Heart right ventricle (tissue), 16 donors: ENCODE measurements at places on chromosomes 11 and 22.

DNA sequence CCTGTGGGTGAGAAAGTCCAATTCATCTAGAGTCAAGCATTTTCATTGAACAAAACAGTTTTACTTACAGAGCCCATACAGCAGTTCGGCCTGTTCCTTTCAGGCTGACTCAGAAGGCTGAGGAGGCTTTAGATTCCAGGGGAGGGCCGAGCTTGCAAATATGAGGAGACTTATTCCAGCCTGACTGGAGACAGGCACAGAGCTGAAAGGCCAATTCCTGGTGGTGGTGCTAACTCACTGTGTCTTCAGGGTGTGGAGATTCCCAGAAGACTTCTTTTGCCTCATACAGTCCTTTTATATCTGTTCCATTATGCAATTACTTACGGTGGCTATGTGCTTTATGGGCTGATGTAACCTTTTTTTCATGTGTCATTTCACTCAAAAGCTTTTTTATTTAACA lies at the start of gene OR51E2:
Gene OR51E2 (minus strand): TSS at position 269 of the 400 bp plus-strand sequence. CDS start 15,142 bp downstream, outside the sequence.
- no peaks in the 10 kb centered on the region for H3K4me1 ChIP-seq
- DNase-seq: no peak
- no peak within 1 kb of the TSS for H3K27ac ChIP-seq
- no peak within 1 kb of the TSS for H3K4me3 ChIP-seq

- H3K36me3 ChIP-seq: no peaks in the 10 kb centered on the region
- no peak overlapping the region for H3K27ac ChIP-seq
- peak; percentile 48 for DNase-seq
- H3K4me3 ChIP-seq: no peak overlapping the region
- H3K4me1 ChIP-seq: no peaks in the 10 kb centered on the region
Measured at GRCh38 chr11:6443269-6444003, 2.6 kb upstream of the HPX start.

DNA sequence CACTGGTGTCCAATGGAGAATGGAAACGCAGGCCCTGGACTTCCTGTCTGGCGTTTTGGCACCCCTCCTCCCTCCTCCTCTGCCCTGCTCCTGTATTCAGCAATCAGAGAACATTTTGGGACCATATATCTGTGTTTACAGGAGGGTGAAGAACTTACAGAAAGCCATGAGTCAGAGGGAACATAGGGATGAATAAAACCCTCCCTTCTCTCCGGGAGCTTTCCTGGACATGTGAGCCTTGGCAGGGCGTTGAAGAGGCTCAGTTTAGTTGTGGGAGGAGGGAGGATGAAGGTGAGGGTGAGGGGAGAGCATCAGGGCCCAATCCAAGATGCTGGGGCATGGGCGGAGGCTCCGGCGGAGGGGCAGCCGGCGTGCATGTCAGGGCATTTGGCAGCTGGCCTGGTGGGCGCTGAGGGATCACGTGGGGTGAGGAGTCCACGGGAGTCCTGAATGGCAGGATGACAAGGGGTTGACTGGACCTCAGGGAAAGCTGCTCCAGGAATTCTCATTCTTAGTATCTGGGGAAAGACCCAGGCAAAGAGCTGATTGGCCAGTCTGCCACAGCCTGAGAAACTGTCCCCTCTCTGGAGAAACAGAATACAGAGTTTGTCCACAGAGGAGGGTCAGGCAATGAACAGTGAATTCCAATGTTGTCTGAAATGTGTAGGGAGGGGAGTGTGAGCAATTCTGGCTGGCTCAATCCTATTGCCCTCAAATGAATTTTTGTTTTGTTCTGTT lies 28.9 kb downstream of the MICAL2 start:
- peaks cover 21% of the 10 kb centered on the region for H3K36me3 ChIP-seq
- no peaks in the 10 kb centered on the region for H3K27me3 ChIP-seq
- H3K4me1 ChIP-seq: peaks cover 30% of the 10 kb centered on the region
- no peak overlapping the region for H3K4me3 ChIP-seq
- no peak for DNase-seq
- H3K27ac ChIP-seq: peak overlapping the region; percentile 42

GRCh38 chr11:85647078-85647477 lies 689 bp upstream of the TMEM126A start:
- H3K36me3 ChIP-seq: peaks cover 17% of the 10 kb centered on the region
- no peak for DNase-seq
- no peaks in the 10 kb centered on the region for H3K27me3 ChIP-seq

- no peaks in the 10 kb centered on the region for H3K36me3 ChIP-seq
- no peak for DNase-seq
- H3K4me3 ChIP-seq: no peak overlapping the region
- no peaks in the 10 kb centered on the region for H3K27me3 ChIP-seq
- no peak overlapping the region for H3K27ac ChIP-seq
Measured at GRCh38 chr11:75955443-75955842, 140.4 kb downstream of the UVRAG start.

- peaks cover 9% of the 10 kb centered on the region for H3K27me3 ChIP-seq
- no peak for DNase-seq
- H3K4me3 ChIP-seq: no peak overlapping the region
- H3K4me1 ChIP-seq: no peaks in the 10 kb centered on the region
- H3K27ac ChIP-seq: no peak overlapping the region
Measured at GRCh38 chr22:44811141-44811540, 58.8 kb downstream of the ARHGAP8 start.
